ENCODE measurements at places on chromosomes 1 and 21. TPM values are rescaled to one million over a fixed set of nuclear protein-coding genes. Genes with fewer than 3 reads are reported as not detected.

Gene LCE1F
- not detected for polyA plus RNA-seq

Gene TGFBR3
- polyA plus RNA-seq: 25.6 TPM

Gene DNAJC8
- polyA plus RNA-seq: not detected

Gene GUCA2A
- 33.9 TPM for polyA plus RNA-seq

Gene GFI1
- 0.20 TPM for polyA plus RNA-seq

DNA sequence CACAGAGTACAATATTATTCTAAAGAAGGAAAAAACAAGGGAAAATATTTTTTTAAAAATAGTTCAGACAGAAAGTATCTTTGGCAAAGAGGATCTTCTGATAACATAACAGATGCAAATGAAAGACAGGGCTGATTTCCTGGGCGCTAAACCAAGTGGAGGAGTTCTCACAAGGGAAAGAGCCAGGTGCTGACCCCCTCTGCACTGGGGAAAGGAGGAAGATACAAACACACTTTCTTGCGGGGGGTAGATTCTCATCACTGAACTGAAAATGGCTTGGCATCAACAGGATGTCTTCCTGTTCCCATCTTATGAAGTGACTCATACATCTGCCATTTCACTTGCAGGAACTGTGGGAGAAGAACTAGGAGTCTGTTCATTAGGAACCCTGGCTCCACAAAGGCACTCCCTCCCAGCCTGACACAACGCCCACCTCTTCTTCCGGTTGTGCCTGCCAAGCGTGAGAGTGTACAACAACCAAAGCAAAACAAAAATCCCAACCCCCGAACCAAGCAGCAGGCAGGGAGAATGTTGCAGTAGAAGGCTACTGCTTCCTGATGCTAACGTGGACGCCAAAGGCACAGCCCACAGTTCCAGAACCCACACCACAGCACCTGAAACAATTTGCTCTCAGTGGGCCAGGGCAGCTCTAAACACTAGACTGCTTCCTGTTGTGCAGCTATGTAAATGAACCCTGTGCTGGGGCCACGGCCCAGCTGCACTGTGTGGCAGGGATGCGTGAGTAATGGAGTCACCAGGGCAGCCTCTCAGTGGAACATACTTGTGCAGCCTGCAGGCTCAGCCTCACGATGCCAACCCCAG is 51.0 kb downstream of the GADD45A start:
- DNase-seq: peak; percentile 62

- DNase-seq: no peak
Measured at GRCh38 chr1:65148548-65149350, 746 bp downstream of the AK4 start.

DNA sequence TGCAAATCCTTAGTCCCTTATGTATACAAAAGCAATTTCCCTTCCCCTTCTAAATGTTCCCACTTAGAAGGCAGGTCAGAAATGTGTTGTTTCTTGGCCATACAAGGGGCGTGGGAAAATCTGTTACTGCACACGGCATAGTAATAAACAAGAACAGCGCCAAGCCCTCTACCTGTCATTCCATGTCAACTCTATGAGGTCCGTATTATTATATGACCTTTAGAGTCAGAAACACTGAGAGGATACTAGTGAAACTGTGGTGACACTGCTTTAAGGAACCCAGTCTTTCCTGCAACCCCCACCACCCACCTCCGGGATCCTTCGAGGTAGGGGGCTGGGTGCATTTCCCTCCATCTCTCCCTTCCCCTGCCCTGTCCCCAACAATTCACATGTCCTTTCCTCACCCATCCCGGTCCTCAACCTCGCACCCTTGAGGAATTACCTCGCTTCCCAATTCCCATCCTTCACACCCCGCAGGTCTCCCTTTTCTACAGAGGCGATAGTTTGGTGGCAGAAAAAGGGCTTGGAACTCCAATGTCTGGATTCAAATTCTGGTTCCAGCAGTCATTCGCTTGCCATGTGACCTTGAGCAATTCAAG is 647 bp downstream of the SDHB start:
- DNase-seq: no peak

GRCh38 chr1:30923597-30923996 is 15.0 kb upstream of the SDC3 start:
- no peak for DNase-seq

DNA sequence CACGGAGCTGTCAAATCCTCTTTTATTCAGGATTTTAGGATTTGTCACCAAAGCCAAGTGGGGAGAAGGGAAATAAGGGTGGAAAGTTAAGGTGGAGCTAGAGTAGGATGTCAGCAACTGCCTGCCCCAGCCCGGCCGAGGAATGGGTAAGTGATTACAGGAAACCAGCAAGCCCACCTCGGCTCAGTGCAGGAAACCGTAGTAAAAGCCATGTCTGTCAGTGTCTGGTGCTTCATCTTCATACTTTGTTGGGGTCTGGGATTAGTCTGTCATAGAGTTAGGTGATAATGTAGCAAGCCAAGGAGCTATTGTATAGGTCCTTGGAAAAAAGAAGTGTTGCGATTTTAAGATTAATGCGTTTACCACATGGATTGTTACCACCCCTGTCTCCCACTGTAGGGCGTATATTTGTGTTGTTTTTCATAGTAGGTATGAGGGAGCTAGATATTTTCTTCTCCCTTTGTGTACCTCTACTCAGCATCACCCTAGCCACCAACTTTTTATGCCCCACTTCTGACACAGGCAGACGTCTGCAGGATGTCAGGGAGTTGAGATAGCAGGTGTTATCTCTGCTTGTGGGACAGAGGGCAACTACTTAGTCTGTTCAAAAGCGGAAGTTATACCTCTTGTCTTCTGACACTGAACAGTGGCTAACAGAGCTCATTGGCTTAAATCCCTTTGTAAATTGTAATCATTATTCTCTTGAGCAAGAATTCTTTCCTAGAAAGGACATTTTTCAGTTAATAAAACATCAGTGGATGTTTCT is 253.7 kb downstream of the HHAT start:
- DNase-seq: no peak

DNA sequence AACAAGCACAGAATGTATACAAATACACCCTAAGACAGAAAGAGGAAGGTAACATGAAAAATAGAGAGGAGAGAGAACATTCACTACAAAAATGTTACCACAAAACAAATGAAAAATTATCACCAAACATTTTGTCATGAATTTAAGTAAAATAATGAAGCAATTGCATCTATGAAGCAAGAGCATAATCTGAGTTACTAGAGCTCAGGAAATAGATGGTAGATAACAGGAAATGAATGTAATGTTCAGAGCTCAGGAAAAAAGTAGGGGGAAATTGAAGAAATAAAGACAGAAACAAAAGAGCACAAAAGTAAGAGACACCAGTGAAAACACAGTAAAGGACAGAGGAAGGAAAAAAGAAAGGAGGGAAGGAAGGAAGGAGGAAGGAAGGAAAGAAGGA is 19.4 kb downstream of the SEC16B start:
- no peak for DNase-seq

Data from muscle of arm (tissue), 14 donors.